ENCODE measurements at places on chromosomes 11 and 22. TPM values are rescaled to one million over a fixed set of nuclear protein-coding genes. Genes with fewer than 3 reads are reported as not detected.

Gene MPZL2
- 13.9 TPM for polyA plus RNA-seq

Gene OLFML1
- polyA plus RNA-seq: 2.7 TPM

Gene OR5B17
- polyA plus RNA-seq: not detected

Gene CDHR5
- polyA plus RNA-seq: 18.0 TPM

DNA sequence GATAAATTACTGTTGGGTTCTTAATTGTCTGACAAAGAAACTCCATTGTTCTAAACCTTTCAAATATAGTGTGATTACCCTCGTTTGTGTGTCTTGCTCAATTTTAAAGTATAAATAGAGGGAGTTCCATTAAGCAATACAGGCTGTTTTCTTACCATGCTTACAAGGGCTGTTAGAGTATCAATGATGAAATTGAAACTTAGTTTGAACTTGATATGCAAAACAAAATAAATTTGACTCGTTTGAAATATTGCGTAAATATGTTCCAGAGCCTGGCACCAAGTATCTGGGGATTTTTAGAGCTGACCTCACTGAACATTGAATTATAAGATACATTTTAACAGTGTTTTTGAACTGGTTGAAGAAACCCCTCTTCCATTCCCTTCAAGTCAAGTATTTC, 31.7 kb downstream of the TEAD1 start:
- H3K27me3 ChIP-seq: no peaks in the 10 kb centered on the region
- no peak overlapping the region for H3K27ac ChIP-seq
- H3K4me1 ChIP-seq: peaks cover 64% of the 10 kb centered on the region
- no peak overlapping the region for H3K4me3 ChIP-seq
- no peaks in the 10 kb centered on the region for H3K36me3 ChIP-seq
- no peak for DNase-seq

Gene TUBA8
- polyA plus RNA-seq: 0.92 TPM

- no peak overlapping the region for H3K27ac ChIP-seq
- no peaks in the 10 kb centered on the region for H3K36me3 ChIP-seq
- no peak for DNase-seq
- H3K27me3 ChIP-seq: peaks cover 5% of the 10 kb centered on the region
These were observed 15.2 kb downstream of the SMC1B start for GRCh38 chr22:45398214-45398613.

- no peak for DNase-seq
- peaks cover 14% of the 10 kb centered on the region for H3K4me1 ChIP-seq
- no peaks in the 10 kb centered on the region for H3K27me3 ChIP-seq
- peaks cover 75% of the 10 kb centered on the region for H3K36me3 ChIP-seq
These were observed 5.2 kb downstream of the ACP2 start for GRCh38 chr11:47243454-47243853.

Gene MGAT3
- 0.60 TPM for polyA plus RNA-seq

GRCh38 chr22:32249231-32249630, 5.9 kb downstream of the SLC5A4 start:
- DNase-seq: no peak
- no peaks in the 10 kb centered on the region for H3K36me3 ChIP-seq
- no peak overlapping the region for H3K27ac ChIP-seq

DNA sequence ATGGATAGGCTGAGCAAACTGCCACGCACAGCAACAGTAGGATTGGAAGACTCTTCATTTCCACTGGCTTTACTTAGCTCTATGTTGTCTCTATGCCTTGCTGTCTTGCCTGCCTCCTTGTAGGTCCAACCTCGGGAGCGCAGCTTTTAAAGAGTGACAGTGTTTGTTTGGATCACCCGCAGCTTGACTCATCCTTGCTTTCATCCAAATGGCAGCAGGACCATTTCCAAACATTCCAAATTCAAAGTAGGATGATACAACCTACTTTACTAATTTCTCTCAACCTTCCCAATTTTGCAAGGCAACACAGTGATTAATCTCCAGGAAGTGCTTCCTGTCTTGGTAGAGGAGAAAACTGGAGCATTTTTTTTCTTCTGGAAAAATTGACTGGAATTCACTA, at the start of gene MMP3:
Gene MMP3 (minus strand): TSS at position 121 of the 400 bp plus-strand sequence. CDS start 63 bp downstream, at position 58.
- no peaks in the 10 kb centered on the region for H3K4me1 ChIP-seq
- H3K27me3 ChIP-seq: no peaks in the 10 kb centered on the region
- no peak within 1 kb of the TSS for H3K4me3 ChIP-seq
- no peaks in the 10 kb centered on the region for H3K36me3 ChIP-seq

GRCh38 chr22:37354261-37354660, 72.0 kb downstream of the CYTH4 start:
- no peak overlapping the region for H3K27ac ChIP-seq
- no peaks in the 10 kb centered on the region for H3K4me1 ChIP-seq
- no peak overlapping the region for H3K4me3 ChIP-seq
- no peaks in the 10 kb centered on the region for H3K36me3 ChIP-seq

GRCh38 chr11:36447514-36447913, 62.6 kb downstream of the TRAF6 start:
- H3K4me1 ChIP-seq: peaks cover 14% of the 10 kb centered on the region
- H3K27me3 ChIP-seq: no peaks in the 10 kb centered on the region
- DNase-seq: no peak
- H3K4me3 ChIP-seq: no peak overlapping the region

Gene OR2AT4
- not detected for polyA plus RNA-seq

Gene C22orf15
- polyA plus RNA-seq: not detected

- no peak for DNase-seq
- no peak overlapping the region for H3K27ac ChIP-seq
- H3K27me3 ChIP-seq: no peaks in the 10 kb centered on the region
- no peaks in the 10 kb centered on the region for H3K4me1 ChIP-seq
- no peaks in the 10 kb centered on the region for H3K36me3 ChIP-seq
- H3K4me3 ChIP-seq: no peak overlapping the region
These were observed 22.2 kb downstream of the CYB5R2 start for GRCh38 chr11:7651140-7651551.

DNA sequence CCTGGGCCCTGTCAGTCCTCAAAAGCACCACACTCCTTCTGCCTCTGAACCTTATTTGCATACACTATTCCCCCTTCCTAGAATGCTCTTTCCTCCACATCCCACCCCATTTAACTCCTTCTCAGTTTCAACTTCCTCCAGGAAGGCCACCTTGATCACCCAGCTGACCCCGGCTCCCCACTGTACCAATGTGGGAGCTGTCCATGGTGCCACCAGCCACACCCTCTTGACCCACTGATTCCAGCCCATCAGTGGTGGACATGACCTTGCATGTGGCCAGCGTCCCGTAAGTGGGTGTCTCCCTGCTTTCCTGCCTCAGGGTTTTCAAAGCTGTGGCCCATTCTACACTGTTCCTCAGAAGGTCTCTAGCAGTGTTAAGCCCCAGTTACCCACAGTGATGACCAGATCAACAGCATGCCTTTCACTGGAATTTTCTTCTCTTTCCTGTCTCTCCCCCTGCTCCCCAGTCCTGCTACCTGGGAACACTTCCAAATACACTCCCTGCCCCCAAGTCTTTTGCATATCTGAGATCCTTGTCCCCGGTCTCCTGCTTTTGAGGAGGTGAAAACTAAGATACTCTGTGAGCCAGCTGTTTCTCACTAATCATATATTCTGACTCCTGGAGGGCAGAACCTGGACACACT, 346.6 kb downstream of the MN1 start:
- H3K4me1 ChIP-seq: no peaks in the 10 kb centered on the region
- no peak for DNase-seq
- no peaks in the 10 kb centered on the region for H3K27me3 ChIP-seq
- H3K36me3 ChIP-seq: no peaks in the 10 kb centered on the region
- H3K27ac ChIP-seq: no peak overlapping the region

DNA sequence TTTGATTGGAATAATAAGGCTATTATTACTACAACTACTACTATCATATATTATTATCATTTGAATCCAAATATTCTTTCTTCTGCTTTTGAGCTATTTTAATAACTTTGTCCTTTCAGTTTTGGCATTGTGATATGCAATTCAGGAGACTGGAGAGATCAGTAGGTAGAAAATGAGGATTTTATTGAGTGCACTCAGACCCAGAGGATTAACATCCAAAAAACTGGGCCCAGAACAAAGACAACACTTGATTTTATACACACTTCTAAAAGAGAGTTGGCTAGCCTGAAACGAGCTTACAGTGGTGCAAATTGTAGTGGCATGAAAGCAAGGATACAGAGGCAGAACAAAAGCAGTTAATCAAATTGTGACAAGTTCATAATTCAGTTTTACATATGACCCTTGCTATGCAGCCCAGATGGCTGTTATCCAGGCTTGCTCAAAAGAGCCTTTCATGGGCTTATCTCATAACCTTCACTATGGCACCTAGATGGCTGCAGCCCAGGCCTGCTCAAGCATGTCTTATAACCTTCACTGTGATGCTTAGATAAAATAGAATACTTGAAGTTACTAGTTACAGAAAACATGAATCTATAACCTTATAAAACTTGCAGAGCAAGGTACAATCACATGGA, 796.3 kb upstream of the RAG2 start:
- no peak for DNase-seq
- no peak overlapping the region for H3K4me3 ChIP-seq
- H3K27ac ChIP-seq: no peak overlapping the region
- H3K4me1 ChIP-seq: no peaks in the 10 kb centered on the region
- no peaks in the 10 kb centered on the region for H3K36me3 ChIP-seq

DNA sequence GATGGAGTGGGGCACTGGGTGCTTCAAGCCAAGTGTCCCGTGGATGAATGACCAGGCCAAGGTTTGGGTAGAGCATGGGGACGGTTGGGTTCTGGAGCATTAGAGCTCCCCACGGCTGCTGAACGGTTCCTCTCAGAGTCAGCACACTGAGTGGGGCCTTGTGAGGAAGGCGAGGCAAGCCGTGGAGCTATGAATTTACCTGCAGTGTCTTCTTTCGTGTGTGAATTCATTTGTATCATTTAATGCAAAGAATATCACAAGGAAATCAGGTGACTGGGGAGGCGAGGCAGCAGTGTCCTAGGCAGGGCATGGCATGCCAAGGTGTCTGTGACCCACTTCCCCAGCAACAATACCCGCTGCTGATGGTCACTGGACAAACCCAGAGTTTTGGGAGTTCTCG, 343.5 kb upstream of the B3GAT1 start:
- H3K36me3 ChIP-seq: no peaks in the 10 kb centered on the region
- H3K27ac ChIP-seq: no peak overlapping the region
- no peak overlapping the region for H3K4me3 ChIP-seq
- H3K4me1 ChIP-seq: no peaks in the 10 kb centered on the region
- DNase-seq: no peak

Gene OR52E8
- polyA plus RNA-seq: not detected

DNA sequence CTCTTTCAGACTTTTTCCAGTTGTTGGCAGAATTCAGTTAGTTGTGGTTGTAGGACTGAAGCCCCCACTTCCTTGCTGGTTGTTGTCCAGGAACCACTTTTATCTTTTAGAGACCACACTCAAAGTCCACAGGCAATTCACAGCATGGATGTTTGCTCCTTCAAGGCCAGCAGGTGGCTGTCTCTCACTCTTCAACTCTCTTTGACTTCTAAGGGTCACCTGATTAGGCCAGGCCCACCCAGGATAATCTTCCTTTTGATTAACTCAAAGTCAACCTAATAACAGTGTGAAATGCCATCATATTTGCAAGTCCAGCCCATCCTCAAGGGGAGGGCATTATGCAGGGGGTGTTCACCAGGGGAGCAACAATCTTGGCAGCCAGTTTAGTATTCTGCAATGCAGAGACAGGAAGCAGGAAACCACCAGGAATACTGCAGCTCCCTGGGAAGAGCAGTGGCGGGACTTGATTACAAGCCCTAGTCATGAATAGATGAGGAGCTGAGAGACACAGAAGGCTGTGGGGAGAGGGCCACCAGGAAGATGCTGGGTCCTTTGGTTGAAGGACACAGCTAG, 52.4 kb downstream of the LRRC74B start:
- peaks cover 6% of the 10 kb centered on the region for H3K4me1 ChIP-seq
- no peaks in the 10 kb centered on the region for H3K36me3 ChIP-seq
- no peak overlapping the region for H3K27ac ChIP-seq
- H3K27me3 ChIP-seq: no peaks in the 10 kb centered on the region
- no peak overlapping the region for H3K4me3 ChIP-seq

Gene PNPLA5
- polyA plus RNA-seq: not detected

Gene PUS3
- polyA plus RNA-seq: 7.6 TPM

Gene THY1
- 61.1 TPM for polyA plus RNA-seq

- no peaks in the 10 kb centered on the region for H3K4me1 ChIP-seq
- H3K4me3 ChIP-seq: no peak overlapping the region
- H3K36me3 ChIP-seq: no peaks in the 10 kb centered on the region
- no peak overlapping the region for H3K27ac ChIP-seq
These were observed 31.2 kb downstream of the IL18 start for GRCh38 chr11:112132737-112133136.

Gene CLCF1
- polyA plus RNA-seq: 6.5 TPM

Gene IL10RA
- 4.2 TPM for polyA plus RNA-seq

DNA sequence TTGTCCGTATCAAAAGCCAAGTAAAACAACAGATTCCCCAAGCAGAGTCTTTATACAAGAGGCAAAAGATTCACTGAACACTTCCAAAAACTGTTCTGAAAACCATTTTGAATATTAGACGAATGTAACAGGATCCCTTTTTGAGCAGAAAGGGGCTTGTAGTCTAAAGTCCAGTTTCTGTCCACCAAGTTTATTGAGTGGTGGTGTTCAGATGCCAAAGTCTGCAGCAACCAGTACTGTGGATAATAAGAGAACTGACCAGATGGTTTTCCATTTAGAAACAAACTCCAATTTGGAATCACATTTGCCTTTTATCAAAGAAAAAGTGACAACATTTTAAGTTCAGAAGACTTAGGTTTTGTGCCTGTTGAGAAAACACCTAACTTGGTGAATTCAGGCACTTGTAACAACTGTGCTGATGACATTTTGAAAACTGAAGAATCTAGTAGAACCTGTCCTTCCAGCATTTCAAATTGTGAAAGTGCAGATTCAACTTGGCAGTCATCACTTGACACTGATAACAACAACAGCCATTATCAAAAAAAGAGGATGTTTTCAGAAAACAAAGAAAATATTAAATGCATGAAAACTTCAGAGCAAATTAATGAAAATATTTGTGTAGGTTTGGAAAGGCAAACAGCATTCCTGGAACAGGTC, 217.1 kb downstream of the CSNK2A3 start:
- no peak overlapping the region for H3K4me3 ChIP-seq
- DNase-seq: no peak
- H3K27me3 ChIP-seq: no peaks in the 10 kb centered on the region
- no peaks in the 10 kb centered on the region for H3K4me1 ChIP-seq
- no peaks in the 10 kb centered on the region for H3K36me3 ChIP-seq
- H3K27ac ChIP-seq: no peak overlapping the region

GRCh38 chr11:71498091-71498490, 29.0 kb upstream of the KRTAP5-7 start:
- no peaks in the 10 kb centered on the region for H3K4me1 ChIP-seq
- H3K4me3 ChIP-seq: no peak overlapping the region
- DNase-seq: no peak
- H3K27ac ChIP-seq: no peak overlapping the region
- no peaks in the 10 kb centered on the region for H3K27me3 ChIP-seq

DNA sequence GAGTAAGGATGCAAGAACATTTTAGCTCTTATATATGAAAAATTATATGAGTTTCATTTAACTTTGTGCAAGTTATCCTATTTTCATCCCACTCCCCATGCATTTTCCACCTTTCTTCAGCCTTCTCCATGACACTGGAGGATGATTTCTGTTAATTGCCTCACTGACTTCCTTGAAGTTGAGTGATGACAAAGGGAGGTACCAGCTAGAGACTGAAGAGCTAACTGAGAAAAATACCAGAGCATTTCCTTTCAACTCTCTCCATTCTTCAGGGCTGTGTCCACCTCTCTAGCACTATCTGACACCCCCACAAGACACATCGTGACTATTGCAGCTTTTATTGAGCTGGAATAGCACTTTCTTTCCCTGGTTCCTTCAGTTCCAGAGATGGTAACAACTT, 711.6 kb upstream of the LRRC4C start:
- no peak overlapping the region for H3K4me3 ChIP-seq
- H3K36me3 ChIP-seq: no peaks in the 10 kb centered on the region
- H3K27me3 ChIP-seq: no peaks in the 10 kb centered on the region
- no peaks in the 10 kb centered on the region for H3K4me1 ChIP-seq
- DNase-seq: no peak

GRCh38 chr22:46739094-46739870, 1.2 kb upstream of the CERK start:
- peak overlapping the region; percentile 90 for H3K27ac ChIP-seq
- H3K4me3 ChIP-seq: peak overlapping the region; percentile 73
- DNase-seq: no peak
- H3K27me3 ChIP-seq: no peaks in the 10 kb centered on the region
- no peaks in the 10 kb centered on the region for H3K4me1 ChIP-seq
